CD4-positive, alpha-beta memory T cell (primary cell): ENCODE measurements at places on chromosomes 6 and 20. TPM values are rescaled to one million over a fixed set of nuclear protein-coding genes. Genes with fewer than 3 reads are reported as not detected.

TCP11 gene
- total RNA-seq: not detected

DLL1 gene
- 3.4 TPM for total RNA-seq

APOM gene
- 1.5 TPM for total RNA-seq

FUT9 gene
- total RNA-seq: not detected

SLC25A27 gene
- total RNA-seq: 2.6 TPM

SCRT2 gene
- not detected for total RNA-seq

MARCKS gene
- total RNA-seq: 2.2 TPM

CCN2 gene
- not detected for total RNA-seq
